ENCODE measurements at places on chromosomes 1 and 21.

- DNase-seq: no peak
Measured at GRCh38 chr1:90074970-90075391, 80.1 kb downstream of the ZNF326 start.

- DNase-seq: no peak
Measured at GRCh38 chr1:97903626-97904025, 17.2 kb downstream of the DPYD start.

DNA sequence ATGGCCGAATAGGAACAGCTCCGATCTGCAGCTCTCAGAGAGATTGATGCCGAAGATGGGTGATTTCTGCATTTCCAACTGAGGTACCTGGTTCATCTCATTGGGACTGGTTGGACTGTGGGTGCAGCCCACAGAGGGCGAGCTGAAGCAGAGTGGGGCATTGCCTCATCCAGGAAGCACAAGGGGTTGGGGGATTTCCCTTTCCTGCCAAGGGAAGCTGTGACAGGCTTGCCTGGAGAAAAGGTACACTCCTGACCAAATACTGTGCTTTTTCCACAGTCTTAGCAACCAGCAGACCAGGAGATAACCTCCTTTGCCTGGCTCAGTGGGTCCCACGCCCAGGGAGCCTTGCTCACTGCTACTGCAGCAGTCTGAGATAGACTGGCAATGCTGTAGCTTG is 66.9 kb downstream of the HSD3B1 start:
- no peak for DNase-seq

GRCh38 chr1:185701650-185702049 is 32.5 kb upstream of the HMCN1 start:
- no peak for DNase-seq
